ENCODE measurements at places on chromosomes 16 and 17.

DNA sequence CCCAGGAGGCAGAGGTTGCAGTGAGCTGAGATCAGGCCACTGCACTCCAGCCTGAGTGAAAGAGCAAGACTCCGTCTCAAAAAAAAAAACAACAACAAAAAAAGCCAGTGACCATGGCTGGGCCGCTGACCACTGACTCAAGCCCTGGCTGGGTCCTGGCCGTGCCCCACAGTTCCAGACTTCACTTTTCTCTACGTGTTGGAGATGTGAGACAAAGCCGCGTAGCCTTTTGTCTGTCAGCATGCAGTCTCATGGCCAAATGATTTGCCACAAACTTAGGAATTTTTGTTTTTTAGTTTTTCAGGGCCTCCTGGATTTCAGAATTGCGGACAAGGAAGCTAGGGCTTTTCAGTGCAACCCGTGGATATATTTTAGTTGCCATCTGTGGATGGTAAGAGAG lies 89.3 kb upstream of the CIBAR2 start:
- no peak for DNase-seq
- no peaks in the 10 kb centered on the region for H3K36me3 ChIP-seq
- peaks cover 32% of the 10 kb centered on the region for H3K4me1 ChIP-seq
- H3K27me3 ChIP-seq: no peaks in the 10 kb centered on the region
- no peak overlapping the region for H3K4me3 ChIP-seq

DNA sequence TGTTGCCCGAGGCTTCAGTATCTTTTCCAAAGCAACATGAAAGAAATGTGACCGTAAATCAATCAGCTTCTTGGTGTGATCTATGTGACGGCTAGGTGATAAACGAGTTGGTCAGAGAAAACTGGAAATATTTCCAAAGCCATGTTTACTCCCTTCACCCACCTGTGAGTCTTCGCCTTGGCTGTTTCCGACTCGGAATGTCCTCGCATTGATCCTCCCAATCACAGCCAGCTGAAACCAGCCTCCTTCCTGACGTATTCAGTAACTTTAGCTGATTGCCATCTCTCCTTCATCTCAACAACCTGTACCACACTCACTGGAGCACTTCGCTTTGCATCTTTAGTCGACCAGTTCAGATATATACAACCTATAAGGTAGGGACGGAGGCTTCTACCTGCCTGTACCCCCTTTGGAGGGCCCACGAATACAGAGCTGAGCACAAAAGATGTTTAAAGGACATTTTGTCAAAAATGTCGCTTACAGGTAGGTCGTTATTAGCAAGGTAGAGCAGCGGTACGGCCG lies 705 bp downstream of the KRABD2 start:
- no peaks in the 10 kb centered on the region for H3K27me3 ChIP-seq
- peak overlapping the region; percentile 61 for H3K4me3 ChIP-seq
- H3K4me1 ChIP-seq: peaks cover 9% of the 10 kb centered on the region
- peak; percentile 33 for DNase-seq
- H3K36me3 ChIP-seq: peaks cover 32% of the 10 kb centered on the region

DNA sequence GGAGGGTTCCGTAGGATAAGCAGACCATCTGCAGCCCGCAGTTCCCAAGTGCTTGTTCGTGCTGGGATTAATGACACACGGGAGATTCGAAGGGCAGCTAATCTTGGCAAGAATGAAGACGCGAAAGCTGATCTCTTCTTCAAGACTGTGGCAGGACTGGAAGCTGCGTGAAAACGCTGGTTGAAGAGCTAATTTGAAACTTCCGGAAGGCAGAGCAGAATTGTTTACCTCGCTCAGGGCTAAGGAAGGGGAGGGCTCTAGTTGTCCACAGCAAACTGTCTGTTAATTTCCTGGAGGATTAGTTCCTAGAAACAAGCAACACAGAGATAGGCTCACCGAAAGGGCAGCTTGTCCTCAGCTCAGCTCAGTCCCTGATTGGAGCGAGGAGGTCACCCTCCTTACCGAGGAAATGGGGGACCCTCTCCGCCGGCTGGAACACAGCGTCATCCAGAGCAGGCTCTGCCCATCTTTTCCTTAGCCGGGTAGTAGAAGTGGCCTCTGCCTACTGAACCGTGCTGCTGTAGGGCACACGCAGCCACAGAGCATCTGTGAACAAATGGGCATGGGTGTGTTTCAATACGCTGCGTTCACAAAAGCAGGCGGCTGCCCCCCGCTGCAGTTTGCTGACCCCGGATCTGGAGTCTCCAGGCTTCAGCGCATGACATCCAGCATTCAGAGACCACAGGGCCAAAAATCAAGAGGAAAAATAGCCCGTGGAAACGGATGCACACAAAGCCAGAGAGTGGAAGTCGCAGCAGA lies 16.7 kb upstream of the BAIAP2 start:
- peak overlapping the region; percentile 66 for H3K27ac ChIP-seq
- peaks cover 31% of the 10 kb centered on the region for H3K4me1 ChIP-seq
- H3K27me3 ChIP-seq: no peaks in the 10 kb centered on the region
- H3K36me3 ChIP-seq: no peaks in the 10 kb centered on the region
- no peak overlapping the region for H3K4me3 ChIP-seq
- peak; percentile 68 for DNase-seq

DNA sequence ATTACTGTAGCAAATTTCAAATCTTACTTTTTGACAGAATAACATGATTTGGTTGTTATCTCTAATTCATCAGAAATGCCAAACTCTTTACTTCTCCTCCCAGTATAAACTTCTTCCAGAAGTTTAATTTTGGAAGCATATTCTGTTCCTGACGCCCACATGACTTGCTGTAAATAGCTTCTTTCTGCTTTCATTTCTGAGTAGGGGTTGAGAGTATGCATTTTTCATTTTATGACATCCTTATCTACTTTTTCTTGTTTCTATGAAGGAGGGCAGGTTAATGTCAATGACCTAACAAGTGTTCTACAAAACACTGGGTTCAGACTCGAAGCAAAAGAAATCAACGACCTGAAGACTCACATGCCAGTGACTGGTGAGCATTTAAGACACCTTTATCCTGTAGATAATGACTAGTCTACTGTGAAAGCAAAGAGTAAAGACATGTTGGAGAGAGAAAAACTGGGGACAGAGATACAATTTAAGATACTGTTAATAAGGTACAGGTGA lies 36.5 kb upstream of the EFCAB3 start:
- H3K27ac ChIP-seq: no peak overlapping the region
- H3K4me1 ChIP-seq: no peaks in the 10 kb centered on the region
- no peak for DNase-seq
- no peak overlapping the region for H3K4me3 ChIP-seq
- no peaks in the 10 kb centered on the region for H3K27me3 ChIP-seq

GRCh38 chr16:89934611-89935553 lies 11.7 kb downstream of the TUBB3 start:
- no peak overlapping the region for H3K4me3 ChIP-seq
- H3K27me3 ChIP-seq: peaks cover 3% of the 10 kb centered on the region
- no peaks in the 10 kb centered on the region for H3K4me1 ChIP-seq
- H3K27ac ChIP-seq: no peak overlapping the region
- no peak for DNase-seq

GRCh38 chr17:70310221-70310672 lies 140.9 kb downstream of the KCNJ2 start:
- H3K36me3 ChIP-seq: no peaks in the 10 kb centered on the region
- H3K27ac ChIP-seq: no peak overlapping the region
- DNase-seq: no peak
- no peaks in the 10 kb centered on the region for H3K4me1 ChIP-seq
- no peaks in the 10 kb centered on the region for H3K27me3 ChIP-seq

DNA sequence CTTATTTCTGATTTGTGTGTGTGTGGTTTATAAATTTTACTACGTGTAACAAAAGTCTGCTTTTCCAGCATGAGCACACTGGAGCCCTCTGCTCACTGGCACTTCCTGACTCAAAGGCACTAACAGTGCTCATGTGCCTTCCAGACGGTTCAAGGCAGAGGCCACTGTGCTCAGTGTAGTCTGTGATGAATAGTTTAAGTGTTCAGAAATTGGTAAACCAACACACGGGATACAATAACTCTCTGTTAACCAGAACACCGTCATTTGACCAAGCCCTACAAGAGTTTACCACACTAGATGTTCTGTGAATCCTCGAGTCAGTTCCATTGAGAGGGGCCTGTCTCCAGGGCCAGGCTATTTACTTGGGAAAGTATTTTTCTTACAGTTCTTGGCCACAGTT lies 191.9 kb downstream of the MRTFB start:
- H3K4me1 ChIP-seq: no peaks in the 10 kb centered on the region
- H3K27ac ChIP-seq: no peak overlapping the region
- no peak for DNase-seq
- peaks cover 60% of the 10 kb centered on the region for H3K36me3 ChIP-seq
- no peaks in the 10 kb centered on the region for H3K27me3 ChIP-seq

- H3K4me1 ChIP-seq: no peaks in the 10 kb centered on the region
- H3K27me3 ChIP-seq: no peaks in the 10 kb centered on the region
- H3K36me3 ChIP-seq: no peaks in the 10 kb centered on the region
- H3K27ac ChIP-seq: no peak overlapping the region
- H3K4me3 ChIP-seq: no peak overlapping the region
Observed at GRCh38 chr17:40724656-40725055, 21.1 kb upstream of the KRT24 start.

GRCh38 chr17:17269926-17270773 lies 10.9 kb downstream of the COPS3 start:
- no peaks in the 10 kb centered on the region for H3K27me3 ChIP-seq
- no peaks in the 10 kb centered on the region for H3K4me1 ChIP-seq
- no peak for DNase-seq
- H3K36me3 ChIP-seq: peaks cover 58% of the 10 kb centered on the region
- H3K27ac ChIP-seq: no peak overlapping the region

GRCh38 chr16:78800523-78800922 lies 701.1 kb downstream of the WWOX start:
- H3K4me1 ChIP-seq: peaks cover 4% of the 10 kb centered on the region
- H3K27me3 ChIP-seq: no peaks in the 10 kb centered on the region
- DNase-seq: no peak
- H3K4me3 ChIP-seq: no peak overlapping the region
- no peaks in the 10 kb centered on the region for H3K36me3 ChIP-seq
- no peak overlapping the region for H3K27ac ChIP-seq

DNA sequence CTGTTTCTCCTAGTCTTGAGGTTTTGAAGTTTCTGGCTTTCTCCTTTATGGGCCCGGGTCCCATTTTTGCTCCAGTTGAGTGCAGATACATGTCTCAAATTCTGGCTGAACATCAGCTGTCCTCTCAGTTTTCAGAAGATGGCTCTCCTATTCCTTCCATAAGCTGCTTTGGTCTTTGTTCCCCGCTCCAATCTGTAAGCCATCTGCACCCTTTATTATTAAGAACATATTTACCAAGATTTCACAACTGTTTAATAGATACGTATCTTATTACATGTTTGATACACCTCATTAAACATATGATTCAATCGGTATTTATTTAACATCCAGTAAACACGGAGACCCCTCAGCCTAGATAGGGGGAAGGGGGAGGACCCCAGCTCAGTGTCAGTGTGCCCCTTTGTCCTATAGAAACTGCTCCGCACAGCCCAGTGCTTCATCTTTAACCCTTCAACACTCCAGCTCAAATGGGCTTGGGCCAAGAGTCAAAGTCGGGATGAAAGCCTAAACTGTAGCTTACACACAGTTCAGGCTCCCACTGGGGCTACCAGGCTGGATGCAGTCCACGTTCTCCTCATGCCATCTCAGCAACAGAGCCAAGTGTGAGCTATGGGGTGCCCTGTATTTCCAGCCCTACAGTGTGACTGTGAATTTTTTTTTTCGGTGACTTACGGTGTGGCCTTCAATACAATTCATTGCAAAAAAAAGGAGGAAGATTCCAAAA lies 166.0 kb upstream of the ZFHX3 start:
- H3K4me3 ChIP-seq: no peak overlapping the region
- peaks cover 36% of the 10 kb centered on the region for H3K4me1 ChIP-seq
- H3K36me3 ChIP-seq: no peaks in the 10 kb centered on the region
- H3K27me3 ChIP-seq: no peaks in the 10 kb centered on the region
- DNase-seq: no peak

DNA sequence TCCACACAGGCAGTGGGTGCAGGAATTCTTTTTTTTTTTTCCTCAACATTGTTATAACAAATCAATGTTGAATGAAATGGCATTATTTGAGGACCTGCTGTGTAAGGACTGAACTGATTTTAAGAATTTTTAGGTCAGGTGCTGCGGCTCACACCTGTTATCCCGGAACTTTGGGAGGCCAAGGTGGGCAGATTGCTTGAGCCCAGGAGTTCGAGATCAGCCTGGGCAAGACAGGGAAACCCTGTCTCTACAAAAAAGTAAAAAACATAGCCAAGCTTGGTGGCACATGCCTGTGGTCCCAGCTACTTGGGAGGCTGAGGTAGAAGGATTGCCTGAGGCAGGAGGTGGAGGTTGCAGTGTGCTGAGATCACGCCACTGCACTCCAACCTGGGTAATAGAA lies 12.4 kb downstream of the MPRIP start:
- no peak overlapping the region for H3K4me3 ChIP-seq
- peaks cover 24% of the 10 kb centered on the region for H3K4me1 ChIP-seq
- peak overlapping the region; percentile 62 for H3K27ac ChIP-seq
- peaks cover 8% of the 10 kb centered on the region for H3K36me3 ChIP-seq

- DNase-seq: no peak
- H3K4me3 ChIP-seq: no peak overlapping the region
- H3K4me1 ChIP-seq: no peaks in the 10 kb centered on the region
- no peaks in the 10 kb centered on the region for H3K27me3 ChIP-seq
- H3K36me3 ChIP-seq: no peaks in the 10 kb centered on the region
Observed at GRCh38 chr17:64437944-64438525, 10.9 kb upstream of the MILR1 start.

GRCh38 chr17:737561-738113 lies 5.2 kb downstream of the TLCD3A start:
- peaks cover 7% of the 10 kb centered on the region for H3K36me3 ChIP-seq
- DNase-seq: no peak
- H3K4me3 ChIP-seq: no peak overlapping the region
- H3K27ac ChIP-seq: no peak overlapping the region
- peaks cover 8% of the 10 kb centered on the region for H3K4me1 ChIP-seq
- no peaks in the 10 kb centered on the region for H3K27me3 ChIP-seq

DNA sequence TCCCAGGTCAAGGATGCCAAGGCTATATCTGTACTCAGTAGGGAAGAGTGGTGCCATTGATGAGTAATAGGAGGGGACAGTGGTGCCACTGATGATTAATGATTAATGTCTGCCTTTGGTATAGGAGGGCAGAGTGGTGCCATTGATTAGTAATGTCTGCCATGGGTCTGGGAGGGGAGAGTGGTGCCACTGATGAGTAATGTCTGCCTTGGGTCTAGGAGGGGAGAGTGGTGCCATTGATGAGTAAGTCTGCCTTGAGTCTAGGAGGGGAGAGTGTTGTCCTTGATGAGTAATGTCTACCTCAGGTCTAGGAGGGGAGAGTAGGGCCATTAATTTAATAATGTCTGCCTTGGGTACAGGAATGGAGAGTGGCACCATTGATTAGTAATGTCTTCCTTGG lies 507.8 kb upstream of the EEF2KMT start:
- no peaks in the 10 kb centered on the region for H3K27me3 ChIP-seq
- no peaks in the 10 kb centered on the region for H3K4me1 ChIP-seq
- H3K36me3 ChIP-seq: no peaks in the 10 kb centered on the region
- no peak overlapping the region for H3K27ac ChIP-seq
- DNase-seq: no peak
- no peak overlapping the region for H3K4me3 ChIP-seq

GRCh38 chr16:12324152-12324551 lies 347.6 kb downstream of the SNX29 start:
- no peaks in the 10 kb centered on the region for H3K27me3 ChIP-seq
- no peak overlapping the region for H3K27ac ChIP-seq
- no peak for DNase-seq
- H3K4me1 ChIP-seq: peaks cover 27% of the 10 kb centered on the region
- H3K36me3 ChIP-seq: no peaks in the 10 kb centered on the region
